ENCODE measurements at places on chromosomes 13 and 19.

DNA sequence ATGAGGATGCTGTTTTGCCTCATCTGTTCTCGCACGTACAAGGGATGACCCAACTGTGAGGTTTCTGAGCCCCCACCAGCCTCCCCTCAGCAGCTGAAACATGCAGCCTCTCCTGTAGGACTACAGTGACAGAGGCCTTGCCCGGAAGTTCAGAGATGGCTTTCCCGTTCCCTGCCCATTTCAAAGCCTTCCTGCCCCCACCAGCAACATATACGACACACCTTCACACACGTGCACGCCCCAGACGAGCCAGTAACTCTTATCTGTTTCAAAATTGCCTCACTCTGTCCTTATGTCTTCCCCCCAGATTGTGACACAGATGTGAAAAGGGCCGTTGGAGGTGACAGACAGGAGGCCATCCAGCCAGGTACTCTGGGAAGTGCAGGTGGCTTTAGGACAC is 95.8 kb downstream of the RAB20 start:
- no peak for DNase-seq

DNA sequence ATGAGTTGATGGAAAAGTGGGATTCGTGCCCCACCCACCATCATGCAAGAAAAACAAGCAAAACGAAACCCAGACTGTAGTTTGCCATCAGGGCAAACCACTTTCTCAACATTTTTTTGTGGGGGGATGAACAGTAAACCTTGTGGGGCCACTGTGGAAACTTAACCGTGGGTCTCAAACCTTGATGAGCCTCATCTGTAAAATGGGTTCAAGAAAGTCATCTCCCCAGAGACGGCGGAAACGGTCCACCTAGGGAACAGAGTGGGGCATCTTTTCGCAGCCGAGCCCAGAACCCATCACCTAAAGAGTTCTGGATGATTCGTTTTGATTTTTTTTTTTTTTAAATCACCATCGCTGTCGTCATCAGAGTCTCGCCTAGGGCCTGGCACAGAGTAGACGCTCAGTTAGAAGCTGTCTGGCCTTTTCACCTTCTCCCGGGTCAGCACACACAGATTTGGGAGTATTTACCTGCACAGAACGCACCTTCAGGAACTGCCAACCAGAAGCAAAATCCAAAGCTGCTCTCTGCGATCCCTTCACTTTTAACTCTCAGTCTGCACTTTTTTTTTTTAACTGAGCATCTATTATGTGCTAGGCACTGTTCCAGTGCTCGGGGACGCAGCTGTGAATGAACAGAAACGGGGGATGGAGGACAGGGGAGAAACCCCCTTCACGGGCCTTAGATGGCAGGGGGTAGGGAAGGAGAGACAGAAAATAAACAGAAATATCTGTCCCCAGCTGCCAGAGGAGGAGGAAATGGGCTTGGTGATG is 69.8 kb downstream of the CELF5 start:
- no peak for DNase-seq

GRCh38 chr13:72025836-72026235 is 158.8 kb upstream of the DACH1 start:
- no peak for DNase-seq

- no peak for DNase-seq
Measured at GRCh38 chr13:33933810-33934209, 115.9 kb downstream of the RFC3 start.

DNA sequence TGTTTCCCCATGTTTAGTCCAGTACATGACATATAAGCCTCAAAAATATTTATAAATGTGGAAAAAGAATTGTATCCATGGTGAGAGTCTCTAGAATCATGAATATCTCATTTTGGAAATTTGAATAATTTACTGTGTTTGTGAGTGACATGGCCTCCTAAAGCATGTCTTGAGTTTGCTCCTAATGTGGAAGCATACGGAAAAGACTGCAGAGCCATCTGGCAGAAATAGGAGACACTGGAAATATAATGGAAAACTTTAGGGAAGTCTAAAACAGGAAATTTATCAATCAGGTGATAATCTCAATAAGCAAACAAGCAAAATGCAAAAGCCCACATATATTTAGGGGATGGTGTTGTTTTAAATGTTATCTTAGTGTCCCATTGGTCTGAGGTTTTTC is 465.0 kb downstream of the TDRD3 start:
- DNase-seq: no peak

DNA sequence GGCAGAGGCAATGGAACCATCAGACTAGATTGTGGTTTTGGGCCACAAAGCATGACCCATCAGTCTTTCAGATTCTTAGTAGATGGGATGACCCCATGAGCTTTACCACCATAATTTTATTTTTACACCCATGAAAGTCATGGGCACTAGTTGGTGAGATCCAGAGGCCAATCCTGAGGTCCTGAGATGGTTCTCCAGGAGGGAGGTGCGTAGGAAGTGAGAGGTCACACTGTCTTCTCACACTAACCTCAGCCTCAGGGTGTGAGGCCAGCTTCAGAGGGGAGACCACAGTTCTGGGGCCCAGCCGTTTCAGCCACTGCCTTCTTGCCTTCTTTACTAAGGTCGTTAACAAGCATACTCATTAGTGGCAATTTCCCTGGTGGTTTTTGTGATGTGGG is 106.4 kb downstream of the AKAP11 start:
- no peak for DNase-seq

DNA sequence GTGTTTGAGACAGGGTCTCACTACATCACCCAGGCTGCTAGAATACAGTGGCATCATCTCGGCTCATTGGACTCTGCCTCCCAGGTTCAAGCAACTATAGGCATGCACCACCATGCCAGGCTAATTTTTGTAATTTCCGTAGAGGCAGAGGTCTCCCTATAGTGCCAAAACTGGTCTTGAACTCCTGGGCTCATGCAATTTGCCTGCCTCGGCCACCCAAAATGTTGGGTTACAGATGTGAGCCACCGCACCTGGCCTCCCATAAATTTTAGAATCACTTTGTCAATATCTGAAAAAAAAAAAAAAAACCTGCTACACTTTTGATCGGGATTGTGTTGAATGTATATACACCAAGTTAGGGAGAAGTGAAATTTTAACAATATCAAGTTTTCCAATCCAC is 11.9 kb upstream of the PLEKHF1 start:
- DNase-seq: no peak

GRCh38 chr13:46620471-46620870 is 67.5 kb downstream of the LRCH1 start:
- DNase-seq: no peak

DNA sequence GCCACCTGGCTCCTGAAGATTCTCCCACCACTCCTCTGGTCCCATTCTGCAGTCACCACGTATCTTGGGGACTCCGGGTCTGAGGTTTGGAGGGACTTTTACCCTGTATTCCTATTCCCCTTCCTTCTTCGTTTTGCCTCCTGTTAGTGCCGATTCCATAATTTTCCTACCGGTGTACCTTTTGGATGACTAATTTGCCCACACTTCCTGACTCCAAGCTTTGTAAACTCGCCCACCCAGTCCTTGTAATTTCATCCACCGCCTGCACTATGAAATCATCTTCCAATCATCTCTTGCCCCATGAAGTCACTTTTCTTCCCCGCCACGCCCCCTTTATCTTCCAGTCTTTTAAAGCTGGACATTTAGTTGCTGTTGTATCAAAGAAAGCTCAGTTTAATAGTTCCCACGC is 572 bp downstream of the UCHL3 start:
- peak; percentile 52 for DNase-seq

DNA sequence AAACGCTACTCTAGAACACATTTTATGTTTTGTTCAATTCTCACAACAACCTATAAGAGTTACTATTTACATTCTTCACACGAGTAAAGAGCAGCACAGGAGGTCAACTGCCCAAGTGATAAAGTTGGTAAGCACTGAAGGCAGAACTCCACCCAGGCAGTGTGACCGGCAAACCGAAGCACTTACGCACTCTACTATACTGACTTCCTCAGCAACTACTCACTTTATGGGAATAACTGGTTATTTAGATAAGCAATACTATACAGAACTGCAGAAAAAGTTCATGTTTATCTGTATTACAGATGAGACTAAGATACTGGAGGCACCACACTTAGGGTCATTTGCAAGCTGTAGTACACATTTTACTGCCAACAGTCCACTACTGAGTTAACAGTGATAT is 28.8 kb downstream of the FOXO1 start:
- DNase-seq: no peak

- no peak for DNase-seq
Measured at GRCh38 chr19:1206150-1206863, 729 bp downstream of the STK11 start.

DNA sequence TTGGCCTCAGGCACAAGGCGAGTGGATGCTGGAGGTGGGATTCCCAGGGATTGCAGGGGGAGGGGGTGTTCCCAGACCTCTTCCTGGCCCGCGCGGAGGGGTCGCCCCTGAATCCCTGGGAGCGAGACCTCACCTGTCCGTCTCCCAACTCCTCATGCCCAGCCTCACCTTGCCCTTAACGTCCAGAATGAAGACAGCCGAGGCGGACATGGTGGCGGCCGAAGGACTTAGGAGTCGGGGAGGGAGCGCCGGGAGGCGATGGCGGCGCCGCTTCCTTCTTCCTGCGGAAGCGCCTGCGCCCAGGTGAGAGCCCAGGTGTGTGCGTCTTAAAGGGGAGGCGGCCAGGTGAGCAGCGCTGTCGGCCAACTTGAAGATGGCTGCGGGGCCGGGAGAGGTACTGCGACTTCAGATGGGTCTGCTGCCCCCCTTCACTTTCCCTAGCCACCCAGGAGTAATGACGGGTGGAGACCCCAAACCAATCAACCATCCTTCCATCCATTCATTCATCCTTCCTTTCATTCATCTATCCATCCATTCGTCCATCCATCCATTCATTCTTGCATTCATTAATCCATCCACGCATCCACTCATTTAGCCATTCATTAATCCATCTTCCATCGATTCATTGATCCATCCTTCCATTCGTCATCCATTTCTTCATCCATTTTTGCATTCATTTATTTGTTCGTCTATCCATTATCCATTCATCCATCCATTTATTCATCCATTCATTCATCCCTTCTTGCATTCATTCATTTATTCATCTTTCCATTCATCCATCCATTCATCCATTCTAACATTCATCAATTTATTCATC is at the start of gene AP1M2:
Gene AP1M2 (minus strand): TSS at position 291 of the 817 bp plus-strand sequence. CDS start 81 bp downstream, at position 210.
- peak; percentile 71 for DNase-seq

Data from trophoblast cell (in vitro differentiated cells and primary cell).